Aorta (tissue), 5 donors: ENCODE measurements at places on chromosomes 2 and 18. TPM values are rescaled to one million over a fixed set of nuclear protein-coding genes. Genes with fewer than 3 reads are reported as not detected.
A peak's percentile ranks its signal among the peaks of the same experiment; 100 is the strongest.

The ARL4C gene
- total RNA-seq: 10.8 TPM

The WDR54 gene
- 6.3 TPM for total RNA-seq

The SLC16A14 gene
- 2.0 TPM for total RNA-seq

- H3K36me3 ChIP-seq: no peaks in the 10 kb centered on the region
- H3K4me1 ChIP-seq: no peaks in the 10 kb centered on the region
- H3K27me3 ChIP-seq: no peaks in the 10 kb centered on the region
- no peak for DNase-seq
These were observed 192.8 kb downstream of the ARHGAP15 start for GRCh38 chr2:143321994-143322393.

The PLEK gene
- total RNA-seq: 14.6 TPM

The ALLC gene
- not detected for total RNA-seq

GRCh38 chr2:6370753-6371551, 494.8 kb downstream of the CMPK2 start:
- DNase-seq: no peak
- no peaks in the 10 kb centered on the region for H3K27me3 ChIP-seq

- H3K4me1 ChIP-seq: no peaks in the 10 kb centered on the region
- DNase-seq: no peak
- H3K36me3 ChIP-seq: no peaks in the 10 kb centered on the region
- no peak overlapping the region for H3K27ac ChIP-seq
- H3K27me3 ChIP-seq: no peaks in the 10 kb centered on the region
- no peak overlapping the region for H3K4me3 ChIP-seq
These were observed 824.9 kb downstream of the GALR1 start for GRCh38 chr18:78074400-78075020.

The KCNF1 gene
- total RNA-seq: not detected

The ANAPC1 gene
- 35.1 TPM for total RNA-seq

The MAP3K19 gene
- total RNA-seq: not detected

DNA sequence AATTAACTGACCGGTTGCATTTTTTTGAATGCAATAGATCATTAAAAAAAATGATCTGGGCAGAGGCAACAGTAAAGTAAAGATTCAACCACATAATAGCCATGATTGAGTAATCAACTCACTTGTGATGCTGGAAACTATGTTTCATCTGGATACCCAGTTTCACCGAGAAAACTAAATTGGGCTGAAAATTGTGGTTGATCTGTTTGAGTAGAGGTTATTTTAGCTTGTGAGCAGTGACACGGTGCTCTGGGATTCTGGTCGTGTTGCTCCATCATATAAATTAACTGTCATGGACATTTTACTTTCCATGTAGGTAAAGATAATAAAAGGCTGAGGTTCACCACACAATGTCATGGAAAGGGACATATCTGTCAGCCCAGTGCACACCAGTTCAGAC, 58.7 kb downstream of the CD226 start:
- H3K27ac ChIP-seq: no peak overlapping the region
- no peaks in the 10 kb centered on the region for H3K36me3 ChIP-seq
- no peak for DNase-seq
- H3K27me3 ChIP-seq: no peaks in the 10 kb centered on the region

GRCh38 chr18:70732188-70732587, 443.3 kb downstream of the SOCS6 start:
- no peak overlapping the region for H3K4me3 ChIP-seq
- no peak for DNase-seq
- no peaks in the 10 kb centered on the region for H3K4me1 ChIP-seq
- H3K27ac ChIP-seq: no peak overlapping the region

DNA sequence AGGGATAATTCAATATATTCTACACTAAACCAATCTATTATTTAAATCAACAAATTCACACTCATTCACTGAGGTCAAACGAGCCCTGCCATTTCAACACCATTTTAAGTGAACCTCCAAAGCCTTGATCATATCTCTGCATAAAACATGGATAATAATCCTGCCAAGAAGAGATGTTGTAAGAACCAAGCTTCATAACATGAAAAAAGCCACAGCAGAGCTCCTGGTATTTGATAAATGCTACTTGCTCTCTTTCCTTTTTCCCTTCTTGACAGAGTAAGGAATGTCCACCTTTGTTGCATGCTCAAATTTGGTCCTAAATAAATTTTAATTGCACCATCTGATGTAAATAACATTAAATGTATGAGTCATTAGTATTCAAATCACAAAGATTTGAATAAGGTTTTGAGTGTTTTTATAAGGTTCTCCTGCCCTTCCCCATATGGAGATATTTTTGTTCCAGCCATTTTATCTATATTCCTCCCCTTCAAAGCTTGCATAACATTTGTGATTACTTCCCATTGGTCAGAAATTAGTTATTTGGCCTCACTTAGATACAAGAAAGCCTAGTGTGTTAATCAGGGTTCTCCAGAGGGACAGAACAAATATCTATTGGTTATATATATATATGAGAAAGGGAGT, 318.8 kb downstream of the RND3 start:
- H3K4me3 ChIP-seq: no peak overlapping the region
- no peaks in the 10 kb centered on the region for H3K36me3 ChIP-seq
- no peaks in the 10 kb centered on the region for H3K4me1 ChIP-seq

The ONECUT2 gene
- 0.69 TPM for total RNA-seq

GRCh38 chr2:105364436-105365139, 27.2 kb downstream of the C2orf49 start:
- H3K36me3 ChIP-seq: peaks cover 10% of the 10 kb centered on the region
- no peaks in the 10 kb centered on the region for H3K27me3 ChIP-seq
- H3K4me1 ChIP-seq: no peaks in the 10 kb centered on the region
- DNase-seq: no peak
- H3K4me3 ChIP-seq: no peak overlapping the region

- no peak overlapping the region for H3K27ac ChIP-seq
- DNase-seq: no peak
- peaks cover 6% of the 10 kb centered on the region for H3K4me1 ChIP-seq
These were observed 83.0 kb upstream of the LTBP1 start for GRCh38 chr2:32863803-32864202.

- H3K4me3 ChIP-seq: no peak overlapping the region
- no peaks in the 10 kb centered on the region for H3K27me3 ChIP-seq
- H3K36me3 ChIP-seq: no peaks in the 10 kb centered on the region
- peaks cover 2% of the 10 kb centered on the region for H3K4me1 ChIP-seq
- H3K27ac ChIP-seq: peak overlapping the region; percentile 96
These were observed 59.0 kb downstream of the E2F6 start for GRCh38 chr2:11406958-11407381.

The NT5C1B gene
- not detected for total RNA-seq

GRCh38 chr2:176589825-176590440, 320.7 kb downstream of the MTX2 start:
- H3K36me3 ChIP-seq: no peaks in the 10 kb centered on the region
- H3K4me3 ChIP-seq: no peak overlapping the region
- no peaks in the 10 kb centered on the region for H3K27me3 ChIP-seq
- DNase-seq: no peak

DNA sequence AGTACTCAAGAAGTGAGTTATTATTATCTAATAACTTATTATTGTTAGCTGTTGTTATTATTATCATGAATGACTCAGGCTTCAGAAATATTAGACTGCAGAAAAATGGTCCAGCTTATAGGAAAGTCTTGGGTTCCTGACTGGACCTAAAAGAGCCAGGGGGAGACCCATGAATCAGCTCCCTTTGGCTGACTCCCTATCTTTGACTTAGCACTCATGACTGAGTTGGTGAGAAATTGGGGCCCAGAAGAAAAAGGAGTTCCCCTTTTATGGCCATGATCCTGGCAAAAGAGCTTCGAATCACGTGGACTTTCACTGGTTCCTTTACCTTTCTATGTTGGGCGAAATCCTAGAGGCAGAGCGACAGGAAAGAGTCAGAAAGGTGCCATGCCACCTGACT, 145.8 kb downstream of the MYO3B start:
- DNase-seq: no peak
- no peaks in the 10 kb centered on the region for H3K4me1 ChIP-seq
- no peaks in the 10 kb centered on the region for H3K36me3 ChIP-seq
- H3K27me3 ChIP-seq: no peaks in the 10 kb centered on the region
- H3K4me3 ChIP-seq: no peak overlapping the region

DNA sequence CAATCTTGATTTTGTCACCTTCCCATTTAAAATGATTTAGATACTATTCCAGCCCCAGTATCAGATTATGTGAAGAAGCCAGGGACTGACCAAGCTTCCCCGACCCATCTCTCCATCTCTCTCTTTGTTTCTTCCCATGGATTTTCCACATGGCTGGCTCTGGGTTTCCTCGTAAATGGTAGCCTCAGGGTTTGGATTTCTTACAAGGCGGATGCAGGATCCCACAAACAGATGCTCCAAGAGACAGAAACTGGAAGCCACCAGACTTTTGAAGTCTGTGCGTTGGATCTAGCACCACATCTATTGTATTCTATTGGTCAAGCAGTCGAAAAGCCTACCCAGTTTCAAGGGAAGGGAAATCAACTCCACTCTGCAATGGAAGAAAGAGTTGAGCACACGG, 46.0 kb upstream of the SPHKAP start:
- no peaks in the 10 kb centered on the region for H3K4me1 ChIP-seq
- DNase-seq: no peak
- H3K27me3 ChIP-seq: no peaks in the 10 kb centered on the region
- no peak overlapping the region for H3K27ac ChIP-seq
- no peak overlapping the region for H3K4me3 ChIP-seq

DNA sequence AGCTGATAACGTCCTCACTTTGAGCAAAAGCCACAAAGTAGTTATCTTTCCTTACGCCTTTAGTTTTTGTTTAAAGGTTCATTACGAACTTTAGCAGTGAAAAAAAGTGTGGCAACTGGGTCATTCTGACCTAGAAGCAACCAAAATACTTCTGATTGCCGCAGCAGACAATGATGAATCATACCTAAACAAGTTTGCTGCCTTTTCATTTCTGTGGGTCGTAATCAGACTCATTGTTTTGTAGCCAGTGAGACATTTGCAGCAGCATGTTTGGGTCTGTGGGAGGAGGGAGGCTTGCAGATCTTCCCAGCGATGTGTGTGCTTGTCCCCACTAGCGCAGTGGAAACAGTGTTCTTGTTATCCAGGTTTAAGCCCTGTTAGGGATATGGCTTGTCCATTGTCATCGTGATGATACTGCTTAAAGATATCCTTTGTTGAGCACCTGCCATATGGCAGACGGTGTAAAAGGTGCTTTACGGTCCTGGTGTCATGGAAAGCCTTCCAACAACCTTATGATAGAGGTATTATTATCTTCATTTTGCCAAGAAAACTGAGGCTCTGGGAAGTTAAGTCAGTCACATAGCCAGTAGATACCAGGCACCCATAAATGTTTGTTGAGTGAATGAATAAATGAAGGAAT, 1.3 kb upstream of the GREB1 start:
- no peaks in the 10 kb centered on the region for H3K36me3 ChIP-seq
- H3K27ac ChIP-seq: no peak overlapping the region
- H3K4me1 ChIP-seq: no peaks in the 10 kb centered on the region
- no peak overlapping the region for H3K4me3 ChIP-seq
